ENCODE measurements at places on chromosomes 3 and 15.

GRCh38 chr3:49793486-49794085, 6.1 kb downstream of the CDHR4 start:
- DNase-seq, result no peak

DNA sequence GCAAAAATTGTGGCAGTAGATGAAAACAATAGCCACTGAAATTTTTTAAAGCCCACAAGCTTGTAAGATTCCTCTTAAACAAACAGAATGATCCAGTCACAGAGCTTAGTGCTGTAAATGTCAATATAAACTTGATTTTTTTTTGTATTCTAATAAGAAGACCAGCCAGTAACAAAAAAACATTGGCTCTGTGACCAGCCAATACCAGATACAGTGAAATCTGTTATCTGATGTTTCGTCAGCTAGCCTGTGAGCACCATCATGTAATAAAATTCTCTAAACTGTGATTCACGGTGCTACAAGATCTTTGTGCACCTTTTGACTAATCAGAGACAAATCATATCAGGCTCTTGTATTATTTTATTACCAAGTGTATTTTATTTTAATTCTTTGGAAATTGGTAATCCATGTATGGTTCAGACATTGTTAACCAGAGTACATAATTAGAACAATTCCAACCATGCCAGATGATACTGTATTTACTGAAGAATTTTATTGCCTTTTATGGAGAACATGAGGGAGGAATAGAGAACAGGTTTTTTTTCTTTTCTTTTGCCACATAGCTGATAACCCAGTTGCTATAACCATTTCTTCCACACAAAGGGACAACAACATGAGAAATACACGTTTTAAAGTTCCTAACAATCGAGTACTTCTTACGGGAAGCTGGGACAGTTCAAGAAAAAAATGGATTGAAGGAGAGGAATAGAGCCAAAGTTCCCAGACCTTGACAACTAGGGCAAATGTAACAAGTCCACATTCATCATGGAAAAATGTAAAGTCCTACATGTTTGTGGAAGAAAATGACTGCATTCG, 71.9 kb downstream of the FILIP1L start:
- no peak for DNase-seq

DNA sequence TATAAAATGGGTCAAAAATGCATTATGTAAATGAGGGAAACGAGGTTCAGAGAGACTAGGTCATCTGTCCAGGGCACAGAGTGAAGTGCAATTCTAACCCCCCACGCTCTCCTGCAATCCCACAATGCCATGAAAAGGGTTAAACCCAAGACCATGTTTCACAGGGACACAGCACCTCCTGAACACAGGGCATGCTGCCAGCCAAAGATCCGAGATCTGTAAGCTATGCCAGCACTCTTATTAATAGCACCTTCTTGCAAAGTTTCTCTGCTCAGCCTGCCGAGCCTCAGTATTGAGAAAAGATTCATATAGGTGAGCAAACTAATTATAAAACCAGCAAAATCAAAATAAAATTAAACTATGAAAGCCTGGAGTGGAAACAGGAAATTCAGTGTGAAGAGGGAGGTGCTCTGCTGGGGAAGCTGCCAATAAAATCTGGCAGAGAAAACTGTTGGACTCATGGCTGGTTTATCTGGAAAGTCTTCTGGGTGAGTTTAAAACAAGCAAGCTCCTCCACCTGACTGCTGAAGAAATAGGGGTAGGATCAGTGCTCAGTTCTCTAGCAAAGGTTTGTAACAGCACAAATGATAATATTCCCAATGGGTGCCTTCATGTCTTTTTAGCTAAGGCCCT, 50.3 kb downstream of the LRIG1 start:
- DNase-seq, result peak; percentile 15

DNA sequence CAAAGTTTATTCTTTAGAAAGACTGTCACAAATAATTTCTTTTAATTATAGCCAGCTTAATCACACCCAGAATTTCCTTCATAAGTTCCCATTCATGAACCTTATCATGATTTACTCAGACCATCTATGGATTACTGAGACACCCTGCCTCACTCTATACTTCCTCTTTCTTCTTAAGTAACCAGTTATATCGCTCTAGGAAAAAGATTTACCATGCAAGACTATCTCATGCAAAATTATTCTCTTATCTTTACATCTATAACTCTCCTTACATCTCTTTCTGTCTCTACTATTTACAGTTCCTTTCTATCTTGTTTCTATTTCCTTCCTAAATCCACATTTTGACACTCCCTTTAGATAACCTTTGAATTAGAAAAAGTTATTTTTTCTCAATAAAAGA, 316.8 kb downstream of the POLQ start:
- DNase-seq, result no peak

DNA sequence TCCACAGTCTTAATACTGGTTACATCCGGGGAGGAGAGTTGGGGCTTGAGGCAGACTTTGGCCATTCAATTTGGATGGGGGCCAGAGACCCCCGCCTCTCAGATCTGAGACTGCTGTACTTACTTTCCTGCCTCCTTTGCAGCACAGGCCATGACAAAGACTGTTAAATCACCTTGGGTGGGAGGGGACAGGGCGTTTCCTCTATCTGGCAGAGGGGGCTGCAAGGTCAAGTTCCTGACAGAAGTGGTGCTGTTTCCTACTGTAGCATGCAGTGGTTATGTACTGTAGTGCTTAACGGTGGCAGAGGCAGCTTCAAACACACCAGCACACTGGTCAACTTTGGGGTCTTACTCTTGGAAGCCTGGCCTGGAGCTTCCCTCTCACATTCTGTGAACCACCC, 261.2 kb upstream of the LRRFIP2 start:
- DNase-seq, result no peak

GRCh38 chr3:10524799-10525301, 19.5 kb upstream of the ATP2B2 start:
- DNase-seq, result no peak

DNA sequence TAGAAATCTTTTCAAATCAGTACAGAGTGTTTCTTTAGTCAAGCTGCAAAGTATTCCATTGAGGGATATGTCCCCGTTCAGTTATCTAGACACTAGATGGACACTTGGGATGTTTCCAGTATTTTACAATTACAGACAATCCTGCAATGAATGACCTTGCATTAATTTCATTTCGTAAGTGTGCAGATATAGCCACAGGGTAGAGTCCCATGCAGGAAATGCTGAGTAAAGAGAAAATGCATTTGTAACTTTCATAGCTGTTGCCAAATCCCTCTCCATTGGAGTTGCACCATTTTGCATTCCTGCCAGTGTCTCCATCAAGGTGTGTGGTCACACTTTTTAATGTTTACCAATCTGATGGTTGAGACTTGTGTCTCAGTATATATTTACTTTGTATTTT, 92.5 kb downstream of the LIPC start:
- no peak for DNase-seq

GRCh38 chr15:100703032-100703578, 100.7 kb downstream of the ASB7 start:
- DNase-seq, result no peak

- peak; percentile 71 for DNase-seq
These were observed 296.8 kb downstream of the DOCK3 start for GRCh38 chr3:50971487-50971924.

DNA sequence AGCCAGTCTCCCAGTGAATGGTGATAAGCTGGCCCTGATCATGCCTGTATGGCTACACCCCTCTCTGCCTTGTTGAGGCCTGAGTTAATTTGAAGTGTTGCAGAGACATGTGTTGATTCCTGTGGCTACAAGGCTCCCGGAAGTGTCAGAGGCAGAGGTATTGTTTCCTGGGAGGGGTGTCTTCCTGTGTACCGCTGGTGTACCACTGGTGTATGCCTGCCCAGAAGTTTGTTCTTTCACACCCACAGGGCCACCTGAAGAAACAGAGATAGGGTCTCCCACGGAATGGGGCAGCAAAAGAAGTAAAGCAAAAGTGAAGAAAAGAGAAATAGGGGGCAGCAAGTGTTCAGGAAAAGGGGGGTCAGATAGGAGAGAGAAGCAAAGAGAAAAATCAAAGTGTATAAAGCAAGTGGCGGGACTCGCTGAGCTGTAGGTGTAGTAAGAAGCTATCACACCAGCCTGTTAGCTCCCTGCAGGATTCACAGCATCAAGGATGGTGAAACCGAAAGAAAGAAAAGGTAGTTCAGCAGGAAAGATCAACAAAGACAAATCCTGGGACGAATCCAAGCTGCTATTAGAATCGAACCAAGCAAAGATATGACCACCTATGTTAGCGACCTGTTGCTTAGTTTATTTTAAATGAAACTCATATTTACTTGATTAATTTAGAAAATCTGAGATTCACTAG, 36.6 kb upstream of the CD47 start:
- no peak for DNase-seq

DNA sequence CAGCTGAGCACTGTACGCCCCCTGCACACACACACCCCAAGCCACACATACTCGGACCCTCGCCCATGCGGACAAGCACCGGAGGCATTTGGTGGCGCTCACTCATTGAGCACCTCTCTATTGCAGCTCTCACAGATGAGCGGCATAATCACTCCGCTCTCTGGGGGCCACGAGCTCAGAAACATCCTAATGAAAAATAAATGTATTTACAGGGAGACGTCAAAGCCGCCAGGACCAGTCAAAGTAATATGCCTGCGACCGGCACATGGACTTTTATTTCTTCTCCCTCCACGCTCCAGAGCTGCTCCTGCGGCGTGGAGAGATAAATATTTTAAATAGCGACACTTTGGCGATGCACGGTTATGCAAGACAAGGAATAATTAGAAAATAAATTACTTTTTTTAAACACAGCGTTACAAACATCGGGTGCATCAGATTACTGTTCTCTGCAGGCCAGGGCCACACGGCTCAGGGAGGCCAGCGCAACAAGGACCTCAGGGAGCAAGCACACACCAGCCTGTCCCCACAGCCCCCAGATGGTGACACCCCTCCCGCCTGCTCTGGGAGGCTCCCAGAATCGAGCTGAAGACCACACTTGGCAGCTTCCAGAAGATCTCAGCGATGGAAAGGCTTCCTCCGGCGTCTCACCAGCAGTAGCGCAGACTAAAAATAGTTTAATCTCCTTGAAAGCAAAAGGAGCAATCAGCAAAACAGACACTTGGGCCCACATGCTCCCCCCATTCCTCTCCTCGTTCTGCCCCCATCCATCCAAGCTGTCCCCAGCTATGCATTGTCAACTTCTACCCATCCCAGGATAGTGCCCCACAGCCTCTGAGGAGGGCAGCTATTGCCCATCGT, 48.0 kb downstream of the CACNA2D2 start:
- DNase-seq, result no peak

DNA sequence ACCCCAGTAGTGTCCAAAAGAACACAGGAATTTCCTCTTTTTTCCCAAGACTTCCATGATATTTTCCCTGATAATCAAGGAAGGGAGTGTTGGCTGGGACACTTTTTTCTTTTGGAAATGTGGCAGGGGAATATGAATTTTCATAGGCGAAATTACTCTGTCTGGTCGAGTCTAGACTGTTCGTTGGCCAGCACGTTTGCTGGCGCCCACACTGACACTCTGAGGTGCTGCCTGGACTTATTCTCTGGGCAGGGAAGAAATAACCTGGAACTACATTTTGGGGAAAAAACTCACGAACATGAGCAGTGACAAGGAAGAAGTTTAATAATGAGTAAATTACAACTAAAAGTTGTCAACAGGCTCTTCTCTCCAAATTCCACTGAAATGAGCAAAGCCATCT, 209.3 kb upstream of the CTDSPL start:
- DNase-seq, result no peak

- DNase-seq, result no peak
These were observed 44.2 kb upstream of the ZBTB38 start for GRCh38 chr3:141323936-141324704.

GRCh38 chr15:85757073-85757938, 37.4 kb downstream of the KLHL25 start:
- DNase-seq, result no peak

DNA sequence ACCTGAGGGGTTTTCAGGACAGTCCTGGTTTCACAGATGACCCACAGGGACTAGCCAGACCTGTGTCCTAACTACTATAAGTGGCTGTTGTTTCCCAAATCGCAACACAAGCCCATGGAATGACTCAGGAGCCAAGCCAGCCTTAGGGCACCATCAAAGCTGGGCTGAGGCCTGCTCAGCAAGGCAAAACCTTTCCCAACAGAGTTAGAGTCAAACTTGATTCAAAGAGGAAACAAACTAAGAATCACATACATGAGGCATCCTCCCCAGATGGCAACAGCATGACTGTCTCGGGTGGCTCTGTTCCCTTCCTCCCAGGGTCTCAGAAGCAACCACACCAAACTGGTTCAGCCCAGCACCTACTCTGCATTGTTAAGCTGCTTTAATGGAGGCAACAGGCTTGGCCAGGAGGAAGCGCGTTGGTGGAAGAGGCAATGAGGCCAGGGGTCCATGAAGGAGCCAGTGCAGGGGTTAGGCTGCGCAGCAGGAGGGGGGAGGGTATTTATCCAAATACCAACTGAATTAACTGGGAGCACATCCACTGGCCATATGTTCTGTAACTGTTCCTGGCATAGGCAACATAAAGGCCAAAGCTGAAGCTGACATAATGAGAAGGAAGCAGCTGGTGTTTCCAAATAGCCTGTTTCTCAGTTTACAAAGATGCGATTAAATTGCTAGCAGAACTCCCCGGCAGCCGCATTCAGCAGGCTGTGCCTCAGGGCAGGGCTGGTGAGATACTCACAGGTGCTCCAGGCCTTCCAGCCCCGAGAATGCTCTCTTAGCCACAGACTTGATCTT, 102.4 kb downstream of the LRIG1 start:
- DNase-seq, result peak; percentile 41

- DNase-seq, result no peak
These were observed 346.8 kb downstream of the CNTN3 start for GRCh38 chr3:74267588-74268184.

- DNase-seq, result no peak
These were observed 7.7 kb downstream of the HOMER2 start for GRCh38 chr15:82944821-82945220.

- DNase-seq, result no peak
These were observed 49.5 kb upstream of the SELENOK start for GRCh38 chr3:53941184-53941583.

- DNase-seq, result no peak
These were observed 112.9 kb downstream of the ULK4 start for GRCh38 chr3:41848753-41849574.

DNA sequence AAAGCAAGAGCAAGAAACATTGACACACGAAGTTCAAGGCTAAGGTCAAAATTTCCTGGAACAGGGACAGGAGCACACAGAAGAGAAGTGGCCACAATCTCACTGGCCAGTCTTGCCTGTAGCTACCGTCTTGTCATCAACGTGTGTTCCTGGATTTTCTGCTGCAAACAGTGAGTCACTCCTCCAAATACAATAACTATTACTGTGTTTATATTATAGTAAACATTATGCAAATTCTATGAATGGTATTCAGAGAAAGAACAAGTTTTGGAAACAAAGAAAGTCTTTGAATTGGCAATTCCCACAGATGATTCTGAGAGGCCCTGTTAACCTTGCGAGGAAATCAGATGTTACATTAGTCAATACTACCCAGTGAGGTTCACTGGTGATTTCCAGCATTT, 220.5 kb downstream of the FAM43A start:
- DNase-seq, result no peak

GRCh38 chr3:134423153-134423552, 48.9 kb upstream of the AMOTL2 start:
- DNase-seq, result peak; percentile 73

GRCh38 chr15:27222479-27222878, 251.5 kb downstream of the GABRG3 start:
- DNase-seq, result no peak
